Lung (tissue), 17 donors: ENCODE measurements at places on chromosomes 5 and 9. TPM values are rescaled to one million over a fixed set of nuclear protein-coding genes. Genes with fewer than 3 reads are reported as not detected.

The PTPN3 gene
- total RNA-seq = 13.3 TPM

The ESM1 gene
- 3.8 TPM for total RNA-seq

The NPR3 gene
- 13.7 TPM for total RNA-seq

The IL5 gene
- not detected for total RNA-seq

The TOPORS gene
- total RNA-seq = 11.3 TPM

The CORO2A gene
- total RNA-seq = 22.3 TPM

The SH3TC2 gene
- 3.3 TPM for total RNA-seq

The GAPT gene
- 5.1 TPM for total RNA-seq

The LRRC19 gene
- 0.28 TPM for total RNA-seq

The DBH gene
- total RNA-seq = 0.06 TPM

The ARSI gene
- total RNA-seq = 5.7 TPM

The MPDZ gene
- 22.5 TPM for total RNA-seq

The TNPO1 gene
- 75.8 TPM for total RNA-seq

The RNF44 gene
- total RNA-seq = 40.5 TPM

The ACOT12 gene
- total RNA-seq = not detected

The LRRC70 gene
- total RNA-seq = 14.8 TPM

The ROPN1L gene
- total RNA-seq = 34.8 TPM

The DMRT3 gene
- total RNA-seq = not detected

The SIT1 gene
- total RNA-seq = 0.92 TPM

The GLRA1 gene
- not detected for total RNA-seq

The SKIC3 gene
- 136 TPM for total RNA-seq

The TMEM232 gene
- 13.5 TPM for total RNA-seq

The GARIN3 gene
- total RNA-seq = not detected

The KLF4 gene
- total RNA-seq = 80.7 TPM

The SLC34A3 gene
- total RNA-seq = not detected

The KIF12 gene
- 4.7 TPM for total RNA-seq

The FAM221B gene
- total RNA-seq = 0.25 TPM

The TTC23L gene
- 1.6 TPM for total RNA-seq

The OLFML2A gene
- total RNA-seq = 56.7 TPM

The MAMDC2 gene
- 6.5 TPM for total RNA-seq

The SPATA9 gene
- 0.40 TPM for total RNA-seq

The SLC4A9 gene
- 0.18 TPM for total RNA-seq

The TCERG1 gene
- 43.7 TPM for total RNA-seq

The PCDHGC5 gene
- total RNA-seq = 5.1 TPM

The CAMK4 gene
- total RNA-seq = 1.0 TPM

The KCNIP1 gene
- 1.00 TPM for total RNA-seq

The RPL37 gene
- total RNA-seq = 1,654 TPM

The SPINK6 gene
- total RNA-seq = not detected

The NUTM2G gene
- not detected for total RNA-seq

The GARNL3 gene
- total RNA-seq = 6.9 TPM

The TIMD4 gene
- total RNA-seq = not detected

The OR13C4 gene
- not detected for total RNA-seq

The DMAC1 gene
- total RNA-seq = 14.5 TPM

The PCDHB15 gene
- total RNA-seq = 3.2 TPM

The DRD1 gene
- total RNA-seq = 0.83 TPM

The ANGPTL2 gene
- total RNA-seq = 9.5 TPM

The OR1J2 gene
- total RNA-seq = not detected
